Stimulated activated CD8-positive, alpha-beta memory T cell treated with anti-CD3 and anti-CD28 coated beads, Interleukin-2, amount 100 ng/mL, for 1 hour (primary cell): ENCODE measurements at places on chromosomes 7 and 10.

- no peak for DNase-seq
Observed at GRCh38 chr7:68417002-68417401, 1181.3 kb upstream of the AUTS2 start.

GRCh38 chr7:137480824-137481365 is 137.4 kb upstream of the PTN start:
- DNase-seq = no peak

DNA sequence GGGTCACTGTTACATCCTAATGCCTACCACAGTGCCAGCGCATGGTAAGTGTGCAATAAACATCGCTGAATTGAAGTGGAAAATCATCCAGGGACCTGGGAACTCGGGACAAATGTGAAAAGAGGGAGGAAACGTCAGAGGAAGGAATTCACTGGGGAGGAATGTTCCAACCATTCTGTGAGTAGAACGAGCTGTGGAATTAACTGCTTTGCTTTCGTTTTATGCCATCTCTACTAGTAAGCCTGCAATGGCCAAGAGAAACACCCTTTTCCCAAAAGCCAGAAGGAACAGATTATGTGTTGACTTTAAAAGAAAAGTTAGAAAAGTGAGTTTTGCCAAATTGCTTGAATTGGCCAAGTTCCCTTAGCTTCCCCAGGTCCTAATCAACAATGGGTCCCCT is 1044.9 kb downstream of the TYW1 start:
- no peak for DNase-seq

GRCh38 chr7:42858570-42858969 is 53.3 kb downstream of the C7orf25 start:
- DNase-seq = no peak

DNA sequence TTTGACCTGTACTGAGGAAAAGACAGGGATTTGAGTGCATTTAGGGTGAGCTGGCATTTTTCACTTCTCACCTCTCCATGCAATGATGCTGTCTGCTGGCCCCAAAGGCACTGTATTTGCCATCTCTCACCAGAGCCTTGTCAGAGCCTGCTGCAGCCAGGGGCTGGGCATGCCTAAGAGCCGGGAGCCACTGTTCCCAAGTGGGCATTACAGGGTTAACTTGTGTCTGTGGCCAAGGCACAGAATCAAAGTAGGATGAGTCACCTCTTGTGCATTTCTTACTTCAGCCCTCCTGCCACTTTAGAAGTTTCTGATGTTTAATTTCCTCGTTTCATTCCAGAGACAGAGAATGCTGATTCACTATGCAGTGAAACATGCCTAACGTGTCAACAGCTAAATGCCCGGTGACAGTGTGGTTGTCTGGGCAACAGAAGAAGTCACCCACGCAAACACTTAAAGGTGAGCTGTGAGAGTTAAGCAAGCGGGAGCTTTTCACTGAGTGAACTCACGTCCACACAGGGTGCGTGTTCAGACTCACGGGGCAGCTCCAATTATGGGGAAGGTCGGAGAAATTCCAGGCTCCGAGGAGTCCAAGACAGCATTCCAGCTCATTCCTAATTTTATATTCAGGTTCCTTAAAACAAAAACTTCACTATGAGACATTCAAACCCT is 57.1 kb upstream of the IGFBP3 start:
- no peak for DNase-seq
